ENCODE measurements at places on chromosomes 1 and 21.

GRCh38 chr1:93567255-93567918 is 114.2 kb downstream of the BCAR3 start:
- no peak for DNase-seq

- DNase-seq = no peak
These were observed 101.5 kb downstream of the C1orf94 start for GRCh38 chr1:34278211-34278610.

DNA sequence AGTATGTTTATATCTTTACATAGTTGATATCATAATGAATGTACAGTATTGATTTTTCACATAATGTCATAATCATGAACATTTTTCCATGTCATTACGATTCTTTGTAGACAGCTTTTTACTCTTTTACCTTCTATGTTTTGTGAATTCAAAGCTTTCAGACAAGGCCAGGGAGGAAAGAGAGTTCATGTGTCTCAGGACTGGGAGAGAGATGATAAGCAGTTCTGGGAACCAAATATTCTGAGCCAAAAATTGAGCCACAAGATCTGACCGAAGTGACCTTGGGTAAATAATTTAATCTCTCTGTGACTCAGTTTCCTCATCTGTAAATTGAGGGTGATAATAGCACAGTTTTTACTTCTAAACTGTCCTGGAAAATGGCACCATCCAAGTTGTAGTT is 31.8 kb downstream of the CSF1 start:
- no peak for DNase-seq

- DNase-seq = no peak
These were observed 14.7 kb downstream of the KANK4 start for GRCh38 chr1:62304515-62304914.

GRCh38 chr1:167748906-167749305 is 27.1 kb downstream of the MPZL1 start:
- no peak for DNase-seq

DNA sequence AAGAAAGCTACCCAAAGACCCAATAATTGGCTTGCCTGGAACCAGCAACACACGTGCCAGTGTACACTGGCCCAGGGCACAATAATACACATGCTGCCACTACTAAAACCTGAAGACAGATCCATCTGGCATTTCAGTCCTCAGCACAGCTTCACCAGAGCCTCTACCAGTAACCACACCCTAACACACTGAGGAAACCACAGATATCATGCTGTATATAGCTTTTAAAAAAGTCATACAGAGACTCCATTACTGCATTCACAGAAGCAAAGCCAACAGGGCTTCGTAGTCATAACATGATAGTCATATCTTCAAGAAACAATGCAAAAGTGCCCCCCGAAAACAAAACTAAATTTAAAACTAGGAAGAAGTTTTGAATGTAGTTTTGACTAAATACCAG is 40.6 kb upstream of the NEGR1 start:
- no peak for DNase-seq

- no peak for DNase-seq
These were observed 421.3 kb upstream of the ADGRL2 start for GRCh38 chr1:81379430-81379829.

GRCh38 chr1:41370756-41371420 is 9.7 kb downstream of the FOXO6 start:
- DNase-seq = no peak

DNA sequence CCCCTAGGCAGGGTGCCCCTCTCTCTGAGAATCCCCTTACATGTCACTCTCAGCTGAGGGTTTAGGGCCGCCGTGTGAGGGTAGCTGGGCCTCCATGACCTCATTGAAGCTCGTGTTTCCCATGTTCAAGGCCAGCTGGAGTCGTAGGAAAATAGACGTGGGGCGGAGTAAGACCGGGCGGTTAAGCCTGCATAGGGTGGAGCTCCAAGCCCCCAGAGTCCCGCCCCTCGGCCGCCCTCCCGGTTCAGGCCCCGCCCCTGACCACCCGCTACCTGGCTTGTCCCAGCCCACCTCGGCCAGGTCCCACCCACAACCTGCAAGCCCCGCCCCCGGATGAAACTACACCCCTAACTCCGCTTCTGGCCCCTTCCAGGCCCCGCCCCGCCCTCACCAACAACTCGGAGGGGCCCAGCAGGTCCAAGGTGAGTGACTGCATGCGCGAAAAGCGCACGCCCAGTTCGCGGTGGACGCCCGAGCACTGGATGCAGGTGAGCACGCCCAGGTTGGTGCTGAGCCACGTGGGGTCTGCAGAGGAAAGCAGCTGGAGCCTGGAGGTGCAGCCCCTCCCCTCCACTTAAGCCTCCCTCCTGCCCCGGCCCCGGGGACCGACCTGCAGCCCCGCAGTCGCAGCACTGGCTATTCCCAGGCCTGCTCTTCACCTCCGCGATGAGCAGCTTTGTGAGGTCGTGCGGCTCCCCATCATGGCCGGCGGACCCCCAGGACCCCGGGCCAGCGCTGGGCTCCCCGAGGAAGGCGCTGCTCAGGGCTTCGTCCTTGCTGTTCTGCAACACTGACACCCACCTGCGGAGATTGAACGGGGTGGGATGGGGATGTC is 12.2 kb upstream of the TCEA3 start:
- no peak for DNase-seq

DNA sequence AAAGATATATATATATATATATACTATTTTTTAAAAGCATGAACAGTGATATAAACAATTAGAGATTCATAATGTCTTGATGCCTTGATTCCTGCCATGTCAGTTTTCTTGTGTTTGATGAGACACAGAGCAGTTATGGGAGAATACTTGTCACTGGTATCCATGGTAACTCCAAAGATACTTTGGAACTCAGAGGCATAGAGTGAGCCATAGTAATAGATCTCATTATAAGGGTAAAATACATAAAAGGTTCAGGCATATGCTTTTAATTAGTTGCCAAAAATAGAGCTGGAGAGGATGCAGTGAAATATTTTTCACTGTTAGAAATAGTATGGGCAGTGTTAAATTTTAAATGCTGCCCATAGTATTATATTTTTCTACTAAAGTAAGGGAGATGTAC is 134.1 kb downstream of the SYT14 start:
- no peak for DNase-seq

DNA sequence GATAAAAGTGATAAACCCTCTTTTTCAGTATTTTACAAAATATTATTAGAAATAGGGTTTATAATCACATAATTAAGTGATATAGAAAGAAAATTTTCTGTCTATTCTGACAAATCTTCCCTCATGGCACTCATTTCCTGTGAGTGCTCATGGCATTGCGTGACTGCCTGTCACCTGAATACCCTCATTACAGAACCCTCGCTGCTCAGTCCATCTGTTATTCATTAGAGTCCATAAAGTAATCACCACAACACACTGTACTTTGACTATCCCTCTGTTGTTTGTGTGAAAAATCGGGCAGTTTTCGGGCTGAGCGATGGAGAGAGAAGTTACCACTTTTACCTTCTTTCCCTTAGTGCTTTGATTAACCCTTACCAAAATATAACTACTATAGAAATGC is 100.4 kb upstream of the BRINP3 start:
- DNase-seq = no peak

DNA sequence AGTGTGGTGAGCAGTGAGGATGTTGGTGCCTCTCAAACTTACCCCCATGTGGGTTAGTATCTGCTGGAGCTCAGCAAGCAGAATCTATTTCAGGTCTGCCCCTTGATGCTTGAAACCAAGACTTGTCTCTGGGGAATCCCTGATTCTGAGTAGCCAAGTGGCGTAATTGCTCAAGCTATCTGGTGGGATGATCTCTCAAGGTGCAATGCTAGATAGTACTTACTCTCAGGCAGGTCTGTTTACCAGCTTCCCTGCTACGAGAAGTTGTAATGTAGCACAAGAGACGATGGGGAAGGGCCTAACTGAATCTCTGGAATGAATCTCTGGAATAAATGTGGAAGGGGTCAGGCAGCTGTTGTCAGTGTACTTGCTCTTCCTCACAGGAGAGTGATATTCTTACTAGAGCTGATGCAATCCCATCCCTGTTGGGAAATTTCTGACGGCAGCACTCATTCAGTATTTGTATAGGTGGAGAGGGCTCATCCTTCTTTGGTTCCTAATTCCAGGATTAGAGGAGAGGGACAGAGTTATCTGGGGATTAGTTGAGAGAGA is 65.4 kb downstream of the MACF1 start:
- DNase-seq = no peak

- DNase-seq = no peak
These were observed 70.0 kb upstream of the FMN2 start for GRCh38 chr1:240021709-240022108.

DNA sequence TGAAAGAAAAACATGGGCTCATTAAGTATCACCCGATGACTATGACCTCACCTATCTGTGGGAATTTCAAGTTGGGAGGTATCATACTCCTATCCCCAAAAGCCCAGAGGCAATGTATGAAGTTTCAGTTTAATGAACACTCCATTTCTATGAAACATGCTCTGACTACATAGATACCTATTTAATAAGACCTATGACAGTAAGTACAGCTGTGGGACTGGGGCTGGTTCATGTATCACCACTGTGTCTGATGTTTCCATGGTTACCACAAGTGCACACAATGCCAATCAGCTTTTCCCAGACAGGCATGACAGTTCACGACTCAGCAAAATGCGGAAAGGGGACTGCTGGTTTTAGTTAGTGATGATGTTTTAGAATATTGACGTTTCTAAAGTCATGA is 167.7 kb downstream of the SIPA1L2 start:
- DNase-seq = no peak

DNA sequence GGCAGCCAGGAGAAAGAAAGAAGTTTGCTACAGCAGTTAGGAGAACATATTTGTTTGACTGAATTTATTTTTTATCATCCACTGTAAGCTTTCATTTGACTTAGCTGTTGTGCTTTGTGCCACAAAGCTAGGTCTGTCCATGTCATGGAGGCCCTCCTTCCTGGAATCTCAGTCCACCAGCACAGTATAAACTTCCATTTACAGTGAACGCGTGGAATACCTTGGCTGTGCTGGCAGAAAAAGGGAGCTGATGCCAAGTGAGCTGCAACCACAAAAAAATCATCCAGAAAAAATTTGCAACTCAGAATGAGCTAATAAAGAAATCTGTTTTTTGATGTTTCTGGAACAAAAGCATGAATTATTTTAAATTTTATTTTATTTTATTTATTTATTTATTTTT is 72.6 kb downstream of the ATP6V1G3 start:
- DNase-seq = no peak

DNA sequence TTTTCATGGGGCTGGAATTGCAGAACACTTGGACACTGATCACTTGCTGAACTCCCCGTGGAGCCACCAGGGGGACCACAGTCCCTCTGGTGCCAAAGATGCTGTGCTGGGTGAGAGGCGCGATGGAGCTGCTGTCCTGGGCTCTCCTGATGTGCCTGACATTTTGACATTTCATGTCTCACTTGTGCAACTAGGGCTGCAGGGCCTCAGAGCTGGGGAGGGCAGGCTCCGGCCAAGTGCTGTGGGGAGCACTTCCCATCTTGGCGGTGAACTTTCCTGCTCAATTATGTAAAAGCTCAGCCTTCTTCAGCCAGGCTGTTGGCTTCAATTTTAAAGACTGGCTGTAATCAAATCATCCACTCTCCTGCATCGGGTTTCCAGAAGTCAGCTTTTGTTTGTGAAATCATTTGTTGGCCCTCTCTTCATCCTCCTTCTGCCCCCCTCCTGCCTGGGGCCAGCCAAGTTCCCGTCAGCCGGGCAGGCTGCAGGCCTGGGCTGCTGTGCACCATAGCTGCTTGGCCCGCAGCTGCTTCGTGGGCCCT is 36.8 kb downstream of the KCNAB2 start:
- DNase-seq = peak; percentile 16

DNA sequence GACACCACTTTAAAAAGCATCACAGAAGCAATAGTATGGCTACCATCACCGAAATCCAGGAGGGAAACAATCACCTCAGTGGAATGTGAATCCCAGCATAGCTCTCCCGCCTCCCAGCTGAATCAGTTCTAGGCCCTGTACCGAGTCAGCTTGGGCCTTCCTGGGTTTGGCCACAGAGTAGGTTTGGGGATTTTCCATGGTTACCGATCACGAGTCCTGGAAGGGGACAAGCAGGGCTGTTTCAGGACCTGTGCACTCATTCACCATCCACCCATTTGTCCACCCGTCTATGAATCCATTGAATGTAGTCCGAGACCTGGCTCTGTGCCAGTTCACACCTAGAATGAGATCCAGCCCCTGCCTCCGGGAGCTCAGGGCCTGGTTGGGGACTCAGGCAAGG is 94.2 kb downstream of the ARHGEF10L start:
- DNase-seq = no peak

GRCh38 chr1:63929106-63929478 is 155.3 kb downstream of the ROR1 start:
- DNase-seq = no peak

DNA sequence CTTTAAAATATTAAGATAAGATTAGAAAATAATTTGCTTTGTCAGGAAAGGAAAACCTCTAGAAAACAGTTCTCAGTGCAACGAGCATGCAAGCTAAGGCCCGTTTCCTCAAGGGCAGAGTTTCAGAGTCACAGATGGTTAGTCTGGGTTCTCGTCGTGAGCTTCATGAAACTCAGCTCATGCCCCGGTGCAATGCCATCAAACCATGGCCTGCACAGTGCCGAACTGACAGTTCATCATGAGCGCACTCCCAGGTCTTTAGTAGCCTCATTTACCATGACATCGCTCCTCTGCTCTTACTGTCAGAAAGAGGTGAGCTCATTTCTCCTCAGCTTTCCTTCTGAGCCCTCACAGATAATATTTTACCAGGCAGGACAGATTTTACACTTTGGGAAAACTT is 319.2 kb downstream of the NTNG1 start:
- DNase-seq = no peak

DNA sequence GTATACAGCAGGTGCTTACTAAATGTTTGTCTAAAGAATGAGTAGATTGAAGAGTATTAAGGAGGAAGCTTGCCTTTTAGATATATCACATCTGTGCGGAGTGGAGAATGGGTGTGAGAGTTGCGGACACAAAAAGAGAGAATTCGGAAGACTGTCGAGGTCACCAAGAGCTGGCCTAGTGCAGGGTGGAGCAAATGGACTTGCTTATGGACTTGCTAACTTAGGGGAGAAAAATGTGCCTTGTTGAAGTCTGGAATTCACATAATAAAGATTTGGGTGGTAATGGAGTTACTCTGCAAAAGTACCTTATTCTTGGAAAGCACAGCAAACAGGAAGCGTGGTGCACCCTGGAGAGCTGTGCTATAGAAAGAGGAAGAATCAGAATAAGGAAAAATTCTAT is 361.7 kb downstream of the PRDM2 start:
- DNase-seq = no peak

DNA sequence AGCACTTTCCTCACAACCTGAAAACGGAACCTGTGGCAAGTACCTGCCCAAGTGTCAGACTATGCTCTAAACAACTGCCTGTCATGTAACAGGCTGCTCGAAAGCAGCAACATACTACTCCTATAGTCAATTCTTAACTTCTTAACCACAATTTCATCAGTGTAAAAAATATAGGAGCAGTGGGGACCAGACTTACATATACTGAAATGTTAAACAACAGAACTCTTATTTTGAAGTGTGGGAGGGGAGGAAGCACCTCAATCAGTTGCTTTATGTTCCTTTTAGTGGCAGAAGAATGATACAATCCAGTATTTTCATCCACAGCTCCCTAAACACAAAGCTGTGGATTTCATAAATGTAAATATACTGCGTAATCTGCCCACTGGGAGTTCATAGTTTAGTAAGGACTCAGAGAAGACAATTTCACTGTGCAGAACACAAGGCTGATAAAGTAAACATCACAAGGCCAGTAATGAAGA is 44.2 kb downstream of the WLS start:
- DNase-seq = no peak

- DNase-seq = no peak
These were observed 237.2 kb downstream of the NPHP4 start for GRCh38 chr1:5754817-5755551.

- DNase-seq = no peak
These were observed 8.7 kb downstream of the CAPZB start for GRCh38 chr1:19476450-19477190.
